ENCODE measurements at places on chromosomes 1 and 21.

GRCh38 chr21:36647279-36648093, 51.4 kb upstream of the SIM2 start:
- DNase-seq = no peak

GRCh38 chr1:5239911-5240310, 585.5 kb downstream of the AJAP1 start:
- no peak for DNase-seq

- DNase-seq = no peak
Observed at GRCh38 chr1:21779613-21780521, 3.1 kb downstream of the USP48 start.

- DNase-seq = no peak
Observed at GRCh38 chr1:35835398-35835797, 27.6 kb downstream of the AGO4 start.

- no peak for DNase-seq
Observed at GRCh38 chr1:155657463-155657862, 31.1 kb downstream of the YY1AP1 start.

DNA sequence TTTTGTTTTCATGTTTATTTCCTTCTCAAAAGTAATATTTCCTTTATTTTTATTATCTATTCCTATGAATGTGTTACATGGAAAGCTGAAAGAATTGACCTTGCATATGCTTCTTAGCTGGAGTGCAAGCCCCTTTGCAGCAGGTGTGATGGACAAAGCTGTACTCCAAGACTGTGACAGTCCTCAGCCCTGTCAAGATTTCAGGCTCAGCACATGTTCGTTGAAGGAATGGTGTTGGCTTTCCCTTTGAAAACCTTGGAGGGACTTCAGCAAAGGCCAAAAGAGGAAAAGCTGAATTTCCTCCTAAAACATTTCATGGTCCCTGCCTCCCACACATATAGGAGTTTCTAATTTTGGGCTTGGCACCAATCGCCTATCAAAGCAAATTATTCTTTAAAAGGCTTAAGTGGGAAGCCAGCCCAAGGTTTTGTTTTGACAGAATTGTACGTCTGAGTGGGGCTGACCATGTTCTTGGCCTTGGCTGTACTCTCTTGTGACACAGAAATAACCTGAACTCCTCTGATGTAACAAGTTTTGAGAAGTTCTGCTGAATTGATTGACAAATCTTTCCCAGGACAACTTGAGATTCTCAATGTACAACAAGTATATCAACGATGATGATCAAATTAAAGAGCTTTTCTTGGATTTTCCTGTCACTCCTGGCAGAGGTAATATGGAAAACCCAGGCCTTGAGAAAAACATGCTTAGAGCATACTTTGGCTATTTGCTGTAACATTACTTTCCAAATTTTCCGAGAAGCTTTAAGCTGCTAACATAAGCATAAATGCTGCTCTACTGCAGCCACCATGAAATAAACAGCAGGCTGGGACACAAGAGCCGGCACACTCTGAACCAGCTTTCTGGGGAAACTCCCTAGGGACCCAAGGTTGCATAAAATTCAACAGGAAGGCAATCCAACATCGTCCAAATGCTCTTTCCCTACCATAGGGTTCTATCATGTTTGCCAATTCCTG, 135.7 kb upstream of the ZNF648 start:
- no peak for DNase-seq

DNA sequence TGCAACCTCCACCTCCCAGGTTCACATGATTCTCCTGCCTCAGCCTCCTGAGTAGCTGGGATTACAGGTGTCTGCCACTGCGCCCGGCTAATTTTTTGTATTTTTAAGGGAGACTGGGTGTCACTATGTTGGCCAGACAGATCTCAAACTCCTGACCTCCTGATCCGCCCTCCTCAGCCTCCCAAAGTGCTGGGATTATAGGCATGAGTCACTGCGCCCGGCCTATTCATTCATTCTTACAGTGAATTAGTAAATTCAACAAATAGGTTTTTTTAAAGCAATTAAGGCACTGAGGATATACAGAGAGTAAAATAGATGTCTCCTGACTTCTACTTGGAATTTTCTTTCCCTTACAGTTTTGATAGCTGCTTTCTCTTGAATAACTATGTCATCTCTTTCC, 43.5 kb downstream of the CDC42 start:
- DNase-seq = no peak

- peak; percentile 88 for DNase-seq
Observed at GRCh38 chr1:110619412-110620249, 13.5 kb upstream of the KCNA2 start.

Measured in CD4-positive, alpha-beta T cell treated with Interferon alpha-2 for 1 hour (primary cell).